ENCODE measurements at places on chromosomes 1 and 21. TPM values are rescaled to one million over a fixed set of nuclear protein-coding genes. Genes with fewer than 3 reads are reported as not detected.

Gene AMY1C
- not detected for total RNA-seq

Gene DYNLT5
- total RNA-seq: 4.5 TPM

Gene ANXA9
- total RNA-seq: 4.7 TPM

DNA sequence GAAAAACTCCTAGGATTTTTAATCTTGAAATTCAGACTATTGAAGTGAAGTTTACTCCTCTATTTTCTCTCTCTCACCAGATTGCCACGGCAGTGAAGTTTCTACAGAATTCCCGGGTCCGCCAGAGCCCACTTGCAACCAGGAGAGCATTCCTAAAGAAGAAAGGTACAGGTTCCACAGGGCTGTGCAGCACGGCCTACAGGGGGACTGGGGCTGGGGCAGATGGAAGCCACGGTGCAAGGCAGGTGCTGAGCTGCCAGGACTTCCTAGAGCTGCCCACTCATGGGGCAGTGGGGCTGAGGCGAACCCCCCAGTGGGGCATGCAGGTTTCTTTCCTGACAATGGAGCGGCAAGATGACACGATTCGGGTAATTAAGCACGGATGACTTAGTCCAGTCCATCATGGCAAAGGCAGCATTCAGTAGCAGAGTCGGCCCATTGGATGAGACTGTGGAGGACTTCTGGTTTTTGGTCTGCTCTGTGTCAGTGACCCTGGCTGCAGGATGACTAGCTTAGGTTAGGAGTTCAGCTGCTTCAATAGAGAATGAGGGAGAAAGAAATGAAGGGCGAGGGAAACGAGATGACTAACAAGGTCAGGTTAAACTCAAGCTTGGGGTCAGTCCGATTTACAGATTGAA lies 61.5 kb downstream of the PEX14 start:
- DNase-seq: no peak

DNA sequence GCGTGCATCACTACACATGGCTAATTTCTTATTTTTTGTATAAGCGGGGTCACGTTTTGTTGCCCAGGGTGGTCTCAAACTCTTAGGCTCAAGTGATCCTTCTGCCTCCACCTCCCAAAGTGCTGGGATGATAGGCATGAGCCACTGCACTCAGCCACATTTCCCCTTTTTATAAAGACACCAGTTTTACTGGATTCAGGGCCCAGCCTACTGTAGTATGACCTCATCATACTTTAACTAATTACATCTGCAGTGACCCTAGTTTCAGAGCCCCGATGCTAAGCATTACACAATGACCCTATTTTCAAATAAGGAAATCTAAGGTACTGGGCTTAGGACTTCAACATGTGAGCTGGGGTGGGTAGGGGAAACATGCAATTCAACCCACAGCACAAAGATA lies 31.8 kb upstream of the ENAH start:
- no peak for DNase-seq

- DNase-seq: peak; percentile 34
Measured at GRCh38 chr1:214454569-214455396, 96.6 kb downstream of the PTPN14 start.

- peak; percentile 4 for DNase-seq
Measured at GRCh38 chr1:147912553-147912952, 10.0 kb downstream of the GJA8 start.

DNA sequence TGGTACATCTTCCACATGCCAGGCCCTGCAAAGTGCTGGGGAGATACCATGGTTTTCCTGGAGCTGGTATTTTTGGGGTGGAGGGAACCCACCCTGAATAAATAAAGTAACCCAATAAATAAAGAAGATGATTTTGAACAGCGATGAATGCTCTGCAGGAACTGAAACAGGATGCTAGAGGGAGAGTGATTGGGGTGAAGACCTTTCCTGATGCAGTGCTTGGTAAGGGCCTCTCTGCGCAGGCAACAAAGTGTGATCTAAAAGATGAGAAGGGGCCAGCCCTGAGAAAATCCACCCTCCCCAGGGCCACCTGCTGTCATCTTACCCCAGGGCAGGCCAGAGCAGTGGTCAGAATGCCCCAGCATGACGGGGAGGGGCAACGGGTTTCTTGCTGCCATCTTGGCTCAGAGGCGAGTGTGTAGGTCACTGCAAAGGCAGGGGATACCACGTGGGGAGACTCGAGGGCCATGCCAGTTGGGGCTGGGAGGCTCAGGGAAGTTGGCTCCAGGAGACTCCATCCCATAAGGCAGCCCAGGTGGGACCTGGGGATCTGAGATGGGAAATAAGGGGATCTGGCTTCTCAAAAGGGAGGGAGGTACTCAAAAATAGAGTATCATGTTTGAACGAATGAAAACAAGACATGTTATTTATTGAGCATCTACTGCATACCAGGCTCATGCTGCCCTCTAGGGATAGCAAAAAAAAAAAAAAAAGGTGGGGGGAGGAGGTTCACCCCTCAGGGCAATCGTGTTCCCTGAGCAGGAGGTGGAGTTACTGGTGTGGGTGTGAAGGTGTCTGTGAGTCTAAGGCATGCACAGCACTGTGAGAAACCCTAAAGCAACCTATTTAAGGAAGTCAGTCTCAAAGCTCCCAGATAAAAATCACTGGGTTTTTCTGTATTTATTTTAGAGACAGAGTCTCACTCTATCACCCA lies 2.8 kb downstream of the SRARP start:
- no peak for DNase-seq

GRCh38 chr1:40653851-40654537 lies 11.5 kb downstream of the RIMS3 start:
- DNase-seq: no peak

GRCh38 chr1:85818371-85818770 lies 110.1 kb upstream of the ZNHIT6 start:
- peak; percentile 63 for DNase-seq

DNA sequence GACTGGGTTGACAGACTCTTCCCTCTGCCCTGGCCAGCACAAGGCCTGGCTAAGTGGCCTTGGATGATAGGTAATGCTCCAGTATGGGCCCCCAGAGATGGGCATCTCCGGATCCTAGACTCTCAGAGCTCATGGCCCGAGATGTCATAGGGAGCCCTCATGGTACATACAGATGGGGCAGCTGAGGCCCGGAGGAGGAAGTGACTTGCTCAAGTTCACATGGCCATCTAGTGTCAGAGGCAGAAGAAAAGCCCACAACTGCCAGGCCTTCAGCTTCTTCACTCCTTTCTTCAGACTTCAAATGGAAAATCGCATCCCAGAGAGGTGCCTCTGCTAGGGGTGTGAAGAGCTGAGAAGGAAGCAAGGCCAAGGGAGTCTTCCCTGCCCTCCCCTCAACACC lies 46.8 kb upstream of the SYNC start:
- DNase-seq: no peak

GRCh38 chr21:35136586-35137219 lies 87.6 kb upstream of the RUNX1 start:
- DNase-seq: no peak

DNA sequence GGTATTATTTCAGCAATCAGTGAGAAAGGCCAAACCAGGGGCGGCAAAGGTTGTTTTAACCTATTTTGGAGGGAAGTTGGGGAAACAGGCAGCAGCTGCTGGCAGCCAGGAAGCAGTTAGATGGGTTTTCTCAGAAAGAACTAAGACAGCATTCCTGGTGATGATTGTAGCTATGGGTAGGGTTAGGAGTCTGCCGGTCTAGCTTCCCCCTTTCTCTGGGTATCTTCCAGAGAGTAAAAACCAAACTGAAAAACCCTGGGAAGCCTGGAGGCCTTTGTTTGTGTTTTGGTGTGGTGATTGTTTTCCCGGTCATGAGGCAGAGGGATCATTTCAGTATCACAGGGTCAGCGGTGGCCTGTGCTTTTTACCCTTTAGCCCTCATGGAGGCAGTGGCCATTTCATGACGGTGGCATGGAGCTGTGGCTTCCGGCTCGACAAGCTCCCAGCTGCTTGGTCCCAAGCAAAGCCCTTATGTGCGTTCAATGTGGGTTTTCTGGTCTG lies 19.5 kb upstream of the TNFRSF1B start:
- DNase-seq: no peak

DNA sequence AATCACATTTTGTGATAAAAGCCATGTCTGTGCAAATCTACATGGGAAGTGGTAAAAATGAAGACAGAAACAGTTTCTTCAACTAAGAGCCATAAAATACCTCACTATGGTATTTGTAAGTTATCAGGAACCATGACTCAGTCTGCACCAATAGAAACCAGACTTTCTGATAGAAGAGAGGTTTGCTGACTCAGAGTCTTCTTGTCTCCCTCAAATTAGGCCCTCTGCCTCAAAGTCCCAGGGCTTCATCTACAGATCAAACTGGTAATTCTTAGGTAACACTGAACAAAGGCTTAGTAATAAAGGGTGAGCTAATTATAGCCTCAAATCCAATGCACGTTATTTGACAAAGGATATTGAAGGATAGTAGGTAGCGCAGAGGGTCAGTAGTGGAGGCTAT lies 30.9 kb upstream of the SSX2IP start:
- DNase-seq: no peak

DNA sequence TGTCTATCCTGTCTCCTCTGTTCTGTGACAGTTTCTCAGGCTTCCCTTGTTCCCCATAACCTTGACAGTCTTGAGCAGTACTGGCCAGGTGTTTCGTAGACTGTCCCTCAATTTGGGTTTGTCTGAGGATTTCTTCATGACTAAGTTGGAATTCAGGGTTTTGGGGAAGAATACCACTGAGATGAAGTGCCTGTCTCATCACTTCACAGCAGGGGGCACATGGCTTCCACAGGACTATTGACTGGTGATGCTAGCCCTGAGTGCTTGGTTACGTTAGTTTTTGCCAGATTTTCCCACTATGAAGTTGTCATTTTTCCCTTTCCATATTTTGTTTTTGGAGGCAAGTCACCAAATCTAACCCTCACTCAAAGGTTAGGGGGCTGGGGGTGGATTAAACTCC lies 45.7 kb downstream of the CDCP2 start:
- DNase-seq: no peak
